Hepatocyte (in vitro differentiated cells): ENCODE measurements at places on chromosomes 7 and 10. TPM values are rescaled to one million over a fixed set of nuclear protein-coding genes. Genes with fewer than 3 reads are reported as not detected.

GRCh38 chr7:129969881-129970446 is 17.2 kb upstream of the UBE2H start:
- no peaks in the 10 kb centered on the region for H3K36me3 ChIP-seq
- H3K4me3 ChIP-seq, result no peak overlapping the region
- no peaks in the 10 kb centered on the region for H3K27me3 ChIP-seq
- H3K4me1 ChIP-seq, result no peaks in the 10 kb centered on the region

- no peak overlapping the region for H3K27ac ChIP-seq
- H3K4me3 ChIP-seq, result no peak overlapping the region
- no peaks in the 10 kb centered on the region for H3K27me3 ChIP-seq
Measured at GRCh38 chr7:136957391-136957790, 88.9 kb downstream of the CHRM2 start.

DNA sequence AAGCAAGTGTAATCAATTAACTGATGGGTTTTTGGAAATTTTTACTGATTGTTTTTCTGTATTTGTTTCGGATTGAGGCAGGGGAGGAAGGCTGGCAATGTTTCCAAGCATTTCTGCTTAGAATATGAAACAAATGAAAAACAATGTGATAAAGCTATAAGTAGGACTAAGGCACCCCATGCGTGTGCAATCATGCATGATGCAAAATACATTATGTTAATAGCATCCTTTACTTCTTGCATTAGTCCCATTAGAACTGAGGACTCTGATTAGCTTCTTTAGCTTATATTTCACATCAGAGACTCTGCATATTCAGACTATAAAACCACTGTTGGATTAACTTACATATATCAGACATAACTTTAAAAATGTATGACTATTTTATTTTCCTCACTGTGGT is 48.7 kb upstream of the AGMO start:
- H3K27me3 ChIP-seq, result no peaks in the 10 kb centered on the region
- no peak overlapping the region for H3K27ac ChIP-seq
- H3K4me3 ChIP-seq, result no peak overlapping the region
- DNase-seq, result no peak

DNA sequence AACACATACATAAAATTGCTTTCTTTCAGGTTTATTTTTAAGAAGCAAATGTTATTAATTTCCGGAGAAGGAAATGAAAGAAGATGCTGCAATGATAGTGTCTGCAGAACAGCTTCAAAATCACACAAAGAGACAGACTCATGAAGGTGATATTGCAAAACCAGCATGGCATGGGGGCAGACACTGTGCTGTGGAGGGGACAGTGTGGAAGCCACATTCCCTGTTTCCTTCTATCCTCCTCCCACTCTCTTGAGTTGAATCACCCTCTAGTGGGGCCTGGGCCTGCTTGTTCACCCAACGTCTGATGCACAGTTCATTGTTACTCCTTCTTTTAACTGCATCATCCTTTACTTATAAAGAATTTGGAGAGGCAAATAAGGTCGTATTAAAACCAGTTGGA is 104.0 kb upstream of the INSIG1 start:
- no peaks in the 10 kb centered on the region for H3K36me3 ChIP-seq
- H3K4me1 ChIP-seq, result peaks cover 3% of the 10 kb centered on the region
- no peak for DNase-seq
- H3K27ac ChIP-seq, result no peak overlapping the region
- no peaks in the 10 kb centered on the region for H3K27me3 ChIP-seq
- no peak overlapping the region for H3K4me3 ChIP-seq

GRCh38 chr7:2968176-2968575 is 75.5 kb downstream of the CARD11 start:
- no peak for DNase-seq
- no peaks in the 10 kb centered on the region for H3K36me3 ChIP-seq
- no peaks in the 10 kb centered on the region for H3K4me1 ChIP-seq
- H3K4me3 ChIP-seq, result no peak overlapping the region

GRCh38 chr10:101644002-101644401 is 51.0 kb downstream of the FBXW4 start:
- H3K27me3 ChIP-seq, result no peaks in the 10 kb centered on the region
- no peak for DNase-seq
- H3K27ac ChIP-seq, result no peak overlapping the region
- H3K4me3 ChIP-seq, result no peak overlapping the region
- no peaks in the 10 kb centered on the region for H3K4me1 ChIP-seq
- H3K36me3 ChIP-seq, result no peaks in the 10 kb centered on the region

- no peak overlapping the region for H3K4me3 ChIP-seq
- peak; percentile 50 for DNase-seq
- no peak overlapping the region for H3K27ac ChIP-seq
- H3K4me1 ChIP-seq, result no peaks in the 10 kb centered on the region
- no peaks in the 10 kb centered on the region for H3K36me3 ChIP-seq
- H3K27me3 ChIP-seq, result no peaks in the 10 kb centered on the region
Measured at GRCh38 chr7:142711746-142712616, 37.3 kb upstream of the PRSS1 start.

DNA sequence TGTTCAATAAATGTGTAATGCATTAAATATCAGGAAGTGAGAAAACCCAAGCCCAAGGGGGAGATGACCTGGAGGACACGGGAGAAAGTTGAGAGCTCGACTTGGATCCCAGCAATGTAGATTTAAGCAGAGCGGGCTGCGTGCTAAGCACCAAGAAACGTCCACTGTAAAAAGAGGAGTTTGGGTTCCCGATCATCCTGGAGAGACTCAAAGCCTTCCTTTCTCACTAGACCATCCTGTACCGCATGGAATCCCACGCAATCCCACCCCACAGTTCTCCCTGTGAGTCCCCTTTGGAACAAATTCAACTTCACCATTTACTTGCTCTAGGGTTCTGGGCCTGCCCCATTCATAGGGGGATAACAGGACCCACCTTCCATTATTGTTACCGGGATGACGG is 2.4 kb downstream of the TRPV6 start:
- H3K27ac ChIP-seq, result no peak overlapping the region
- DNase-seq, result no peak
- peaks cover 6% of the 10 kb centered on the region for H3K27me3 ChIP-seq
- no peak overlapping the region for H3K4me3 ChIP-seq
- H3K36me3 ChIP-seq, result no peaks in the 10 kb centered on the region
- no peaks in the 10 kb centered on the region for H3K4me1 ChIP-seq

DNA sequence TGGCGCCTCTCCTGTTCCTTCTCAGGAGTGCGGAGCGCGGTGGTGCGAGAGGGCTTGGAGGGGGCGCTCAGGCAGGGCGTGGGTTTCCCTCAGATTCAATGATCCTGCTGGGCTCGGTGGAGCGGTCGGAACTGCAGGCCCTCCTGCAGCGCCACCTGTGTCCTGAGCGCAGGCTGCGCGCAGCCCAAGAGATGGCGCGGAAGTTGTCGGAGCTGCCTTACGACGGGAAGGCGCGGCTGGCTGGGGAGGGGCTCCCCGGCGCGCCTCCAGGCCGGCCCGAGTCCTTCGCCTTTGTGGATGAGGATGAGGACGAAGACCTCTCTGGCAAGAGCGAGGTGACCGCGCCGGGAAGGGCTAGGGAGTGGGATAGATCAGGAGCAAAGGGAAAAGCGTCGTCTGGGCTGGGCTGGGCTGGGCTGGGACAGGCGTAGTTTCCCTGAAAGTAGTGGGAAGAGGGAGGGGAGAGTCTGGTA is 17.0 kb downstream of the FAM131B start:
- no peaks in the 10 kb centered on the region for H3K4me1 ChIP-seq
- no peak overlapping the region for H3K27ac ChIP-seq
- H3K36me3 ChIP-seq, result no peaks in the 10 kb centered on the region
- peak; percentile 82 for DNase-seq
- H3K4me3 ChIP-seq, result no peak overlapping the region

GRCh38 chr7:106142136-106142535 is 30.0 kb upstream of the SYPL1 start:
- no peak overlapping the region for H3K4me3 ChIP-seq
- peaks cover 12% of the 10 kb centered on the region for H3K4me1 ChIP-seq
- H3K27ac ChIP-seq, result no peak overlapping the region
- no peak for DNase-seq
- H3K27me3 ChIP-seq, result no peaks in the 10 kb centered on the region
- no peaks in the 10 kb centered on the region for H3K36me3 ChIP-seq

DNA sequence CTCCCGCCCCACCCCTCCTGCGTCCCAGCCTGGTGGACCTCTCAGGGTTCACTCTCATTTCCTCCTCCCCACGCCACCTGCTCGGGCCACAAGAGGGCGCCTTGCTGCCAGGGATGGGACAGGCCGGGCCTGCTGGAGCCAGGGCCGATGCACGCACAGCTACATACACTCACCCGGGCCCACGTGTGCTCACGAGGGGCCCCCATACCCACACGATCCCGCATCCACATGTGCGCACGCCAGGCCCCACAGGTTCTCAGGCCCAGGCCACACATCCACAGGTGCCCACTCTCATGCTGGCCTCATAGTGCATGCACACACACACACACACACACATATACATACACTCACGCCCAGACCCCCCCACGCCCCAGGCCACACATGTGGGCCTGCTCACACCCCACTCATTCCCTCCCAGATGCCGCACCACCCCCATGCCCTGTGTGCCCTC is 68.6 kb downstream of the LHPP start:
- H3K27me3 ChIP-seq, result no peaks in the 10 kb centered on the region
- no peaks in the 10 kb centered on the region for H3K4me1 ChIP-seq
- H3K36me3 ChIP-seq, result no peaks in the 10 kb centered on the region
- H3K4me3 ChIP-seq, result no peak overlapping the region
- no peak overlapping the region for H3K27ac ChIP-seq

MACC1 gene
- total RNA-seq, result 42.9 and 46.0 TPM in 2 replicates
